ENCODE measurements at places on chromosomes 6 and 20. TPM values are rescaled to one million over a fixed set of nuclear protein-coding genes. Genes with fewer than 3 reads are reported as not detected.

Gene SLC22A23
- total RNA-seq, result 19.2 TPM

DNA sequence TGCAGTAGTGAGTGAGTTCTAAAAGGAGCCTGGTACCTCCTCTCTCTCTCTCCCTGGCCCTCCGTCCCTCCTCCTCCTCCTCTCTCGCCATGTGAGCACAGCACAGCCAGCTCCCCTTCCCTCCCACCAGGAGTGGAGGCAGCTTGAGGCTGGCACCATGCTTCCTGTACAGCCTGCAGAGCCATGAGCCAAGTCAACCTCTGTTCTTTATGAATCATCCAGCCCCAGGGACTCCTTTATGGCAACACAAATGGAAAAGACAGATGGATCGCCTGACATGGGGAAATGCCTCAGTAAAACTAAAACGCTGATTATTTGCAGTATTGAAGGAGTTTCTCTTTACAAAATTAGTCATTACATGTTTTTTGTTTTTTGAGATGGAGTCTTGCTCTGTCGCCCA is 233.7 kb upstream of the ARID1B start:
- no peak for DNase-seq

Gene PRDM13
- not detected for total RNA-seq

Gene GGT7
- total RNA-seq, result 20.6 TPM

DNA sequence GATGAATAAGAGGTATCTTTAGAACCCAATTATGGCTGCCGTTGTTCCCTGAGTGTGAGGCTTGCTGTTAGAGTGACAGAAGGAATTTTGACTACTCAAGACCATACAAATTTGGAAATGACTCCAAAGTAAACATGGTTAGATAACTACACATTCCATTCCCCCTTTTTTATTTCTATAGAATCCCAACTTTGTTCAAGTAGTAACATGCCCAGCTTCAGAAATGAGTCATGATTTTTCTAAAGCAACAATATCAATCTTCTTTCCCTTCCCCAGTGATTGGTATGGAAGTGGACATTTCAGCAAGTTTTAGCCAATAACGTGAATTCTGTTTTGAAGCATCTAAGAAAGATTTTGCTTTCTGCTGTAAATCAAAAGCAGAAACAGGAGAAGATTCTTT is 37.8 kb downstream of the HCRTR2 start:
- DNase-seq, result no peak

DNA sequence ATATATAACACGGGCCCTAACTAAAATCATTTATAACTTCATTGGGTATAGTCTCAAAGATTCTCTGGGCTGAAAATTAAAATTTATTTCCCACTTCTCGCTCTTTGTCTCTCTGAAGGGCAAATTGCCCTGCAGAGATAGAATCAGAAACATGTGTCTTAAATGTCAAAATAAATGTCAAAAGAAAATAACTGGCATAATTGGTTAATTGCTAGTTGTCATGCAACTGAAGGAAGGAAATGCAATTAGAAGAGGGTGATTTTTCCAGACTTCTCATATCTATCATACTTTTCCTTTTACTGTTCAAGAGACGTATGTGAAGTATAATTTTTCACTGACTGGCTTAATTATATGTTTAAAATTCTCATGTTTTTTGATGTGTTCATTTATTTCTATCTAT is 80.3 kb upstream of the HMGCLL1 start:
- no peak for DNase-seq

Data from upper lobe of right lung (tissue), 1 donor.